ENCODE measurements at places on chromosomes 5 and 9. TPM values are rescaled to one million over a fixed set of nuclear protein-coding genes. Genes with fewer than 3 reads are reported as not detected.

The PTPN3 gene
- total RNA-seq, result 16.9 TPM

The BHMT gene
- 0.46 TPM for total RNA-seq

The GKAP1 gene
- total RNA-seq, result 12.6 TPM

The AQP7 gene
- 0.74 TPM for total RNA-seq

The FBXL7 gene
- total RNA-seq, result 9.6 TPM

The DND1 gene
- total RNA-seq, result 1.7 TPM

The ANKRD55 gene
- total RNA-seq, result 0.18 TPM

The CEL gene
- 0.77 TPM for total RNA-seq

Data from lung (tissue), 17 donors.